ENCODE measurements at places on chromosomes 16 and 17.
A peak's percentile ranks its signal among the peaks of the same experiment; 100 is the strongest.

DNA sequence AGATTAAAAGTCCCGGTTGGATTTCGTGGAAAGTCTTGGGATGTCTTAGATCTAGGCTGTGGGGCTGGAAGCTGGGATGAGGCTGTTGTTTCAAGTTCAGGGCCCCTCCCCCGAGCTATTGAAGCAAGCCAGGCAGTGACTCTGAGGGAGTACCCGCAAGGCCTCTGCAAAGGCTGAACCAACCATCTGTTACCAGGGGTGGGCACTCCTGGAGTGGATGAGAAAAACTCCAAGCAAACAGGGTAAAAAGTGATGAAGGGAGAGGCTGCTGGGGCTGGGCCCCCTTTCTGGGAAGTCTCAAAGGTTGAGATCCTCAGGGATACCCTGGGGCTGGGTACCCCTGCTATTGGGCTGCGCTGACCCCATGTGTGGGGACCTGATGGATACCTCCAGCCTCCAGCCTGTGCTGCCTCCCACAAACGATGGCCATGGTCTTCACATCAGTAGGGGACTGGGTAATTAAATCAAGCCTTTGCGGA lies 82.4 kb upstream of the KIFC3 start:
- DNase-seq = no peak

GRCh38 chr17:44112284-44113280 lies 10.9 kb downstream of the HDAC5 start:
- no peak for DNase-seq

- no peak for DNase-seq
Measured at GRCh38 chr17:57601143-57601735, 143.9 kb downstream of the CCDC182 start.

DNA sequence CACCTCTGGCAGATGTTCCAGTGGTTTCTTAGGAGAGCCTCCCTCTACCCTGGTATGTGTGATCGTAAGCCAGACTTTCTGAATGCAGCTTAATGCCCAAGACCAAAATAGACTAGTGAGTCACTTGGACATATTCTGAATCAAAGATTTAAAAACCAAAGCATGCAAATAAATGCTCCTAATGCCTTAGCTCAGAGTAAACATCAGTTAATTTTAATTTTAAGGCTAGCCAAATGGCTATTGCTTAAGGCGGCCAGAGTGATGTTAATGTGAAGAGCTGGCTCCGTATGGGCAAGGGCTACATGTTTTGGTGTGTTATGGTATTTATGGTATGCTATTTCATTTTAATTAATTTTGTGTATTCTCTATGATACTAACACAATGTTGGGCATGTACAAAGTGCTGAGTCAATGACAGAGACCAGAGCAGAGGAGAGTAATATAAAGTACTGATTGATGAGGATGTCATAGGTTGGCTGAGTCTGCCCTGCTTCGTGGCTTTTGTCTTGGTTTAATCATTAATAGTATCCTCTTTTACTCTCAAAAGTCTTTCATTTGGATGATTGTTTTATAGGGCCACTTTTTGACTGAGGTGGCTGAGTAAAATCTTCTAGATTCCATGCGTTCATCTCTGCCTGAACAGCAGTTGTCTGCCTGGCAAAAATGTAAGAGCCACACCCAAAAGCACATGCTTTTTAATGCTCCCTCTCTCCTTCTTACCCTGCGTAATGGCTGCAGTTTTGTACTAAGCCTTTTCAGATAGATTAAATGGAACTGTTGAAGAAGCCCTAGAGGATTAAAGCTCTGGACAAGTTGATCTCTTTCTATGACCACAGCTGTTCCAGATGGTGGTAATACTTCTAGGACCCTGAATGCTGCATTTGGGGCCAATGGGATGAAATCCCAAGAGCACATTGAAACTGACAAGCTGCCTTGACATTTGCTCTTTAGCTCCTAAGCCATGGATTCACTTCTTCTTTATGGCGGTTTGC lies 59.6 kb downstream of the MAP2K6 start:
- DNase-seq = no peak

DNA sequence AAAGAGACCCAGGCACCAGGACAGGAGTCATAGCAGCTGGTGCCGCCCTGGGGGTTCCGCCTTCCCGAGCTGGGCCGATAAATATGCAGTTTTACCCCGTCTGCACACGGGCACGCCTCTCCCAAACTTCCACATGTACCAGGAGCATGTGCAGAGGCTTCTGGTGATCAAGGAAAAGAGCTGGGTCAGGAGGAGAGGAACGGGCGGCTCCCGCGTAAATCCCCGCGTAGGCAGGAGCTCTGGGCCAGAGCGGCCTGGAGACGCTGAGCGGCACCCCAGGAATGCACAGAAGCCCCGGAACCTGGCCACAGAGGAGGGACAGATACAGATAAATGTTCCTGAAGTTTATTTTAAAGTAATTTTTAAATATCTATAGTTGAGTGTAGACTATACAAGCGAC lies 46.6 kb upstream of the METRNL start:
- DNase-seq = no peak

GRCh38 chr16:17467923-17468540 lies 2.7 kb downstream of the XYLT1 start:
- peak; percentile 79 for DNase-seq

GRCh38 chr17:379531-380465 lies 27.2 kb upstream of the RPH3AL start:
- DNase-seq = no peak

GRCh38 chr17:58309918-58310259 lies 18.7 kb downstream of the TSPOAP1 start:
- no peak for DNase-seq

- no peak for DNase-seq
Measured at GRCh38 chr17:2092253-2092652, 37.4 kb downstream of the HIC1 start.

- no peak for DNase-seq
Measured at GRCh38 chr17:550041-550398, 164.6 kb downstream of the VPS53 start.

DNA sequence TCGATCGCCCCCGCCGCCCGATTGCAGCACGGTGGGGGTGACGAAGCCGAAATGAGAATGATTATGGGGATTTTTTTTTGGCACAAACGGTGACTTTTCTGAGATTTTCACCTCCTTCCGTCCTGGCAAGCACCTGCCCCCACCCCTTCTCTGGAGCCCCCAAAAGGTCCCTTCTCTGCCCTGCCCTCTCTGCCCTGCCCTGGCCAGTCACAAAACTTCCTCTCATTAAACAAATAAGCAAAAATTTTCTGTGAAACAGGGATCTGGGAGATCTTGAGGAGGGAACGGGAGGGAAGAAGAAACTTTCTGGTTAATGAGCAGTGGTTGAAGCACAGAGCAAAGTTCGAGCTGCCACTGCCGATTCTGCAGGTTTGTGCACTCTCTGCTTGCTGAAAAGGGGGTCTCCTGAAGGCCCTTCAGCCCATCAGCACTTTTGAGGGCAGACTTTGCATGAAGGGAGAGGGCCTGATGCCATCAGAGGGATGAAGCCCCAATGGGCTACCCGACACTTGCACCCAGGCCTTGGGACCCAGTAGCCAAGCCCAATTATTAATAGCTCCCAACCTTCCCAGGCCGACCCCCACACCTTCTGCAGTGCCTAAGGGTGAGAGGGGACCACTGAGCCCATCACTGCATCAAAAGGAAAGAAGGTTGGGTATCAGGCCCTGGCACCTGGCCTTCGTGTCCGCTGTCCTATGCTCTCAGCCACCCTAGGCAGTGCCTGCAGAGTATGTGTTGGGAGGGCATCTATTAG lies 1.0 kb upstream of the HOXB8 start:
- no peak for DNase-seq

GRCh38 chr17:81397314-81398175 lies 2.3 kb downstream of the BAHCC1 start:
- no peak for DNase-seq

DNA sequence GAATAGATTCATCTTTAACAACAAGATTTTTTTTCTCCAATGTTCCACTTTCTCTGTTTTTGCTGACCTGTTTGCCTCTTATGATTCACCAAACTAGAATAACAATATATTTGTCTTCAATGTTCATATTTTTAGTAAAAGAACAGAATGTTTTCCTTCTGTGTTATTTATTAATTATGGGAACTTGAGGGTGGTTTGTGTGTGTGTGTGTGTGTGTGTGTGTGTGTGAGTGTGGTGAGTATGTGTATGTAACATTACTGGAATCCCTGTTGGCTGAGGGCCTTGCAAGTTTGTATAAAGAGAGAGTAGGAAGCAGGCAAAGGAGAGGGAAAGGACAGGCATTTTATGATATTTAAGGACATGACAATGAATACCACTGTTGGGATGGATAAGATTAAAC lies 13.8 kb downstream of the STXBP4 start:
- no peak for DNase-seq

DNA sequence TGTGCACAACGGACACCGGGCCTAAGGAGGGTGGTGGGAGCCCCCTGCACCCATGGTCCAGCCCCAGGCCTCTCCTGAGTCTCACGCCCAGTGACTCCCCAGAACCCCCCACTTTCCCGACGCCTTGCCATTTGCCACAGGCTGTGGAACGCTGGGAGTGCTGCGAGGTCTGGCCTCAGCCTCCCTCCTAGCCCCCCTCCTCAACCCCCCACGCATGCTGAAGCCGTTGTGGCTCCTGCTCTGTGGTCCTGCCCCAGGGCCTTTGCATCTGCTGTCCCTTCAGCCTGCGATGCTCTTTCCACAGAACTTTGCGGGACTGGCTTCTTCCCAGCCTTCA lies 226.0 kb upstream of the GSE1 start:
- DNase-seq = no peak

GRCh38 chr17:206941-207560 lies 25.6 kb upstream of the DOC2B start:
- no peak for DNase-seq

GRCh38 chr17:36133602-36134236 lies 30.1 kb downstream of the CCL4 start:
- no peak for DNase-seq

- DNase-seq = no peak
Measured at GRCh38 chr16:73735018-73735417, 561.6 kb upstream of the PSMD7 start.

- DNase-seq = peak; percentile 88
Measured at GRCh38 chr17:79951361-79952264, 84.1 kb downstream of the TBC1D16 start.

DNA sequence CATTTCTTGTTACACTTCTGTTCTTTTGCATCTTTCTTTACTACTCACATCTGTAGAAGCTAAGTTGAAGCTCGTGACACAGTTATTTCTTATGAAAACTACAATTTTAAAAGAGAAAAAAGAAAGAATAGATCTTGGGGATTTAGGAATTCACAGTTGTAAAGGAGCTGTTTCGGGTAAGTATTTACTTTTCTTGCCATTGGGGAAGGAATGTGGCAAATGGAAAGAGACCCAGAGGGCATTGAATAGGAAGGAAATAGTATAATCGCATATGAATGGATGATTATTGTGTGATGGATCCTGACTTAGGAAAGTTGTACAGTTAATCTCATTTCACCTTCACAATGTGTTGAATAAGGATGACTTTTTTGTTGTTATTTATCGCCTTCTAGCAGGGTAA lies 914.1 kb upstream of the CDH8 start:
- no peak for DNase-seq

GRCh38 chr17:27603880-27604794 lies 26.9 kb upstream of the LGALS9 start:
- DNase-seq = no peak

DNA sequence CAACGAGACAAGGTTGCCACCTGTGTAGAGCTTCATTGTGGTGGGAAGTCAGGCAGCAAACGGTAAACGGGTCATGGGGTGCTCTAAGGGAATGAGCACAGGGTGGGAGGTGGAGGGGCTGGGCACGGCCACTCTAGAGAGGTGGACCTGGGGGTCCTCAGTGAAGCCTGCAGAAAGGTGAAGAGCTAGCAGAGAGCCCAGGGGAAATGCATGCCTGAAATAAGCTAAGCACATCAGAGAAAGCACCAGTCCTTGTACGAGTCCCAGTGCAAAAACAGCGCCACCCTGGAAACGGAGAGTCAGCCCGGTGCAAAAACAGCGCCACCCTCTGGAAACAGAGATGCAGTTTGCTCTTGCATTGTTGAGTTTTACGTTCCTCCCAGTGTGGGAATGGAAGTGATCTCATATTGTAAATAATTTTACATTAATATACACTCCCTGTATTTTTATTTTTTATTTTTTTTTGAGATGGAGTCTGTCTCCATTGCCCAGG lies 65.0 kb downstream of the TBC1D16 start:
- DNase-seq = peak; percentile 28

GRCh38 chr16:69927056-69927757 lies 23.9 kb upstream of the CLEC18A start:
- DNase-seq = peak; percentile 7

GRCh38 chr17:69287168-69287567 lies 39.8 kb downstream of the ABCA5 start:
- DNase-seq = no peak

- DNase-seq = peak; percentile 74
Measured at GRCh38 chr16:3152277-3152990, 17.6 kb downstream of the ZNF213 start.

- no peak for DNase-seq
Measured at GRCh38 chr16:83720981-83721380, 86.8 kb upstream of the HSBP1 start.

DNA sequence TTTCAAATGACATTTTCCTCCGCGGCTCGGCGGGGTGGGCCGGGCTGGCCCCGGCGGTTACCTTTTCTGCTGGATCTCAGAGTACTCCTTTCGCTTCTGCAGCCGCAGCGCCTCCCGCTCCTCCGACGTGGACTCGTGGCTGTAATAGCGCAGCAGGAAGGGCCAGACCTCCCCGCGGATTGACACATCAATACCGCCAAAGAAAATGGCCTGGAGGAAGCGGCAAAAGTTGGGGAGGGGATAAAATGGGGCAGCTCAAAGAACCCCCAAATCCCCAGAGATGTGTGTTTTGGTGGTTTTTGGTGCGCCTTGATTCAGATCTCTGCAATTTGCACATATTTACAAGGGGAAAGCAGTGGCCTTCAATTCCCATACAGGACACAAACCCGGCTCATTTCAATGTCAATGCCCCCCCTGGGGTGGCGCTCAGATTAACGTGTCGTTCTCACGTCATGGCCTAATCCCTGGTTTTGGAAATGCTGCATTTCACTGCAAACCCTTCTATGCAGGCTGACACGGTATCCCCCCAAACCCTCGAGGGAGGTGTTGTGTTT lies 85.9 kb downstream of the TBC1D16 start:
- DNase-seq = no peak

- no peak for DNase-seq
Measured at GRCh38 chr17:41369023-41369422, 590 bp downstream of the KRT33B start.

DNA sequence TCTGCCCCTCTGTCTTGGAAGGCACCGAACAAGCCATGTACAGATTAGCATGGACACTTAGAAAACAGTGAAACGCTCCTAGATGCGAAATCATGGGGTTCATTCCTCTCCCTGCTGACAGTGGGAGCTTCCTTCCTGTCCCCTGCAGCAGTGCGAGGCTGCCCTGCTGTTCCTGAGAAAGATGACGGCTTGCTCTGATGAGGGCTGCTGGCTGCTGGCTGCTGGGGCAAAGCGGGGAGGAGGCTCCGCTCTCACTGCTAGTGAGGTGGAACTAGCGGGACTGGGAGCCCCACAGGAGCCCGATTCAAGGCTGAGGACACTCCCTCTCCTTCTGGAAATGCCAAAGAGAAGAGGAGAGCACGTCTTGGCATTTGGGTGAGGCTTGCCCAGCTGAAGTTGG lies 25.9 kb upstream of the CACNG4 start:
- DNase-seq = no peak

DNA sequence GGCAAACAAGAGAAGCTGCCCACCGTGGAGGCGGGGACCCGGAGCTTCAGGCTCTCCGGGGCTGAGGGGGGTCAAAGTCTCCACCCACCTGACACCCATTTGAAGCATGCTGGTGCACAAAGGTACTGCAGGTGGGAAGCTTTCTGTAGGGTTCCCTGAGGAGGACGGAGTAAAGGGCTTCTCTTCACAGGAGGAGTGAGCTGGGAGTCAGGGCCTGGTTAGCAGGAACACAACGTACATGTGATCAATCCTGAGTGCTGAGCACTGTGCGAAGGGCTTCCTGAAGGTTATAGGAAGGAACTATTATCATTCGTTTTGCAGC lies 252.9 kb upstream of the RPL38 start:
- DNase-seq = no peak

Measured in hypothalamus (tissue), 51 donors.